ENCODE measurements at places on chromosomes 16 and 17. TPM values are rescaled to one million over a fixed set of nuclear protein-coding genes. Genes with fewer than 3 reads are reported as not detected.

Gene CPNE7
- 59.4 TPM for total RNA-seq

Gene SLFN14
- not detected for total RNA-seq

Gene HOXB1
- not detected for total RNA-seq

Gene RMI2
- total RNA-seq: 33.9 TPM

Gene CYBA
- 238 TPM for total RNA-seq

Gene EVPLL
- not detected for total RNA-seq

Gene AGRP
- total RNA-seq: not detected

Gene KRT15
- 5.0 TPM for total RNA-seq

Gene SLC38A7
- total RNA-seq: 18.7 TPM

Gene TTC19
- 45.1 TPM for total RNA-seq

Gene HIC1
- 1.5 TPM for total RNA-seq

Gene TOP2A
- 286 TPM for total RNA-seq

Gene SDR42E1
- 1.2 TPM for total RNA-seq

Gene TIMP2
- 207 TPM for total RNA-seq

Gene IL4R
- total RNA-seq: 42.8 TPM

Gene IRX5
- total RNA-seq: 2.2 TPM

Gene KRTAP9-3
- total RNA-seq: not detected

Gene FBXO39
- not detected for total RNA-seq

All from A549 treated with DMSO at 1 μM for 4 hours (cell line).